Activated CD4-positive, alpha-beta T cell treated with anti-CD3 and anti-CD28 coated beads, Interleukin-2, amount 50 U/mL, for 24 hours (primary cell): ENCODE measurements at places on chromosomes 6 and 20.

DNA sequence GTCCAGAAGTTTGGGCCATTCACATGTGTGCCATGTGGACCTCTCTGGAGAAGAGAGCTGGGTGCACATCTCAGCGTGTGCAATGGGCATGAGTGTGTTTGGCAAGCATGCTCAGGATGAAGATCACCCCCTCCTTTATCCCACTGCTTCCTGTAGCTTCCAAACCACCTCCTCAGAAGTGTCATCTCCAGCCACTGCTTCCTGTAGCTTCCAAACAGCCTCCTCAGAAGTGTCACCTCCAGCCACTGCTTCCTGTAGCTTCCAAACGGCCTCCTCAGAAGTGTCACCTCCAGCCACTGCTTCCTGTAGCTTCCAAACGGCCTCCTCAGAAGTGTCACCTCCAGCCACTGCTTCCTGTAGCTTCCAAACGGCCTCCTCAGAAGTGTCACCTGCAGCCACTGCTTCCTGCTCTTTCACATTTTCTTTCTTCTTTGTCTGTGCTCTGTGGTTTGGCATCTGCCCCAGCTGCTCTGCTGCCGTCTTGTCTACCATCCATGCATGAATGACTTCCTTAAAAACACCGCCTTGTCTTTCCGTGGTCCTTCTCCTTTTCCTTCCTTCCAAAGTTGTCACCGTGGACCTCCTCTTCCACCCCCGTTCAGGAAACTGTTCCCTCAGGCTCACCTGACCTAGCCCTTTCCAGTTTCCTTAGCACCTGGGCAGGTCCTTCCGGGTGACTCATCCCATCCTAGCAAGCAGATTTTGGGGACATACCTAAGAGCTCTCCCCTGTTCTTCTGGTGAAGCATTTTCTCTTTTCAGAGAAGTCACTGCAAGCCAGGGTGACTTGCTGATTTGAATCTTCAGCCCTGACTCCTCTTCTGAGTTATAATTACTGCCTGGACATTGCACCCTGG is 43.5 kb upstream of the TIAM2 start:
- no peak for DNase-seq

DNA sequence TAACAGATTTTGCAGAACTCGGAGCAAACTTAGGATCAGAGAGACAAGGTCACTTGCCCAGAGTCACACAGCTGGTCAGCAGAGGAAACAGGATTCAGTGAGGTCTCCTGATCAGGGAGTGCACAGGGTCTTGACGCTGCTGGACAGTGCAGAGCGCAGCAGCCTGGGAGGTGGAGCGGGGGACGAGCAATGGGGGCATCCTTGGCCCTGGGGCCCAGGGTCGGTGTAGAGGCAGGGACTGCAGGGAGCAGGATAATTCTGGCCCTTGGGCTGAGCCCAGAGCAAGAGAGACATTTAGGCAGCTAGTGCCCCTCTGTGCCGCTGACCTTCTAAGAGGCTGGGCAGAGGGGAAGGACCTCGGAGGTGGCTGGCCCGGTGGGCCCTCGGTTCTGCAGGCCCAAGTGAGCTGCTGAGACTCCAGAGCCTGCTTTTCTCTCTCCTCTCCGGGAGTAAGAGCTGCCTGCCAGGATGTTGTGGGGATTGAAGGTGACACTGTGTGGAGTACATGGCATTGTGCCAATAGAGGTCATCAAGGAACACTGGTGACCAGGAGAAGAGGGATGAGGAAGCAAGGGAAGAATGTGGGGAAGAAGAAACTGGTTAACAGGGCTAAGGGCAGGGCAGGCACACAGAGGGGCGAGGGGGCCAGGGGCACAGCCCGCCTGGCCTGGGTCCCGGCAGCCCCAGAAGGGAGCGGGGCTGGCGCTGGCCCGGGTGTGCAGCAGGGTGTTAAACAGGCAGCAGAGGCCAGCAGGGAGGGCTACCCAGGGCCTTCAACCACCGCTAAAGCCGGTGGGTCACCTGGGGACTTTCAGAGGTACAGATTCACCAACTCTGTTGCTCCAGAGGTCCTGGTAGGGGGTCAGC is 122.0 kb downstream of the AGPAT4 start:
- DNase-seq, result no peak

- no peak for DNase-seq
Observed at GRCh38 chr6:75631859-75632635, 30.4 kb downstream of the SENP6 start.

DNA sequence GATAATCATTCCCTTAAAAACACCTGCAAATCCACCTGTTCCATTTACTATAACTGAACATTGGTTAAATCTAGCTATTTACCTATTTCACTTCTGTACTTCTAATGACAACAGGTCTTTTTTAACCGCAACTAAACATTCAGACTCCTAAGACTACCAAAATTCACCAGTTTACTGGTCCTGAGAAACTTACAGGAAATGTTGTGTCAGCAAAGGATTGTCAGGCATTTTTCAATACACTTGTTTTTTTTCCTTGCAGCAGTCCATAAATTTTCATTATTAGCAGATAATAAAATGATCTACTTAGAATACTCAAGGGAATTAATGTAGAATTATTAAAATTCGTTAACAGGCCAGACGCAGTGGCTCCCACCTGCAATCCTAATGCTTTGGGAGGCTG is 5.3 kb downstream of the ZUP1 start:
- DNase-seq, result no peak

- no peak for DNase-seq
Observed at GRCh38 chr20:37408302-37409193, 62.6 kb downstream of the SRC start.

DNA sequence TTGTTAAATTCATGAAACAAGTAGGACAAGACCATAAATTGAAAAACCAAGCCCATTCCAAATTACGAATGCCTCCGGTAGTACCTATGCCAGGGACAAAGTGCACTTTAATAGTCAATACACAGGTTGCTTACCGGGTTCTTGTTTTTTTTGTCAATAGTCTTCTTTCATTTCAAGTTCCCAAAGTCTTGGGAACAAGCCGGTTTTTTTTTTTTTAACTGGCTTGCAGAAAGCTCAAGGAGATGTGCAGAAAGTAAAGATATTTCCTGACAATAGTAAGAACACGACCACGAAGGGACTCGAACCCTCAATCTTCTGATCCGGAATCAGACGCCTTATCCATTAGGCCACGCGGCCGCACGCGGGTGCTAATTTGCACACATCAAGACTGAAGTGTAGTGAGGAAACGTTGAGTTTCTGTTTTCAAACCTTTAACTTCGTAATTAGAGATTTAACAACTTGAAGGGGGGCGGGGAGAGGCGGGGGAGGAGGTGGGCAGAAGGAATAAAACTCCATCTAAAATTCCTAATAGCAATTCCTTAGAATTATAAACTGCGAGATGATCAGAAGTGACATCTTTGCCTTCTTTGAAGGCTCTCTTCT is 181.0 kb downstream of the TRIM27 start:
- DNase-seq, result peak; percentile 40

- no peak for DNase-seq
Observed at GRCh38 chr6:170022827-170023619, 267.9 kb downstream of the DLL1 start.

DNA sequence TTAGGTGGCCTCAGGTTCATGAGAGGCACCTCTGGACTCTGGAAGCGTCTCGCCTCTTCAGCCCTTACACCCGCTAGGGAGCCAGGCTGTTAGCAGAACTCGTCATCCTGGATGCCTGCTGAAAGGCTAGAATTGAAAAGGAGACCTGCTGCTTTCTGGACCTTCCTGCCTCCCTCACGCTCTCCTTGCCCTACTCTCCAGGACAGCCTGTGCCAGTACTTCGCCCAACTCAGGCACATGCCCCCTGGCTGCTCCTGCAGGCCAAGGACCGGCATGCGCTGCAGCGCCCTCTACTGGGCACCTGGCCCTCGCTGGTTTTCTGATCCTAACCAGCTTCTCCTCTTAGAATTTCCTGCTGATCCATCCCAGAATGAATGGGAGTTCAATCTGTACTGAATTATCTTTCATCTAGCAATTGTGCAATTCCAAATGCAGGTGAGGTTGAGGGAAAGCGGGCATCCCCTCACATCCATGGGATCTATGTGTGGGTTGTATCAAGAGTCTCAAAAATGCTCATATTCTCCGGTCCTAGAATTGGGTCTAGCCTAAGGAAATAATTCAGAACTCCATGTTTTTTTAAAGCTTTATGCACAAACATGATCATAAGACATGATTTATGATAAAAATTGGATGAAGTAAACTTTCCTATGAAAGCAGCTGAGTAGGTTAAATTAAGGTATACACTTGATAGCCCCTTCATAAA is 78.0 kb downstream of the PTPN1 start:
- peak; percentile 62 for DNase-seq

- DNase-seq, result no peak
Observed at GRCh38 chr20:62603021-62603906, 39.0 kb upstream of the SLCO4A1 start.

DNA sequence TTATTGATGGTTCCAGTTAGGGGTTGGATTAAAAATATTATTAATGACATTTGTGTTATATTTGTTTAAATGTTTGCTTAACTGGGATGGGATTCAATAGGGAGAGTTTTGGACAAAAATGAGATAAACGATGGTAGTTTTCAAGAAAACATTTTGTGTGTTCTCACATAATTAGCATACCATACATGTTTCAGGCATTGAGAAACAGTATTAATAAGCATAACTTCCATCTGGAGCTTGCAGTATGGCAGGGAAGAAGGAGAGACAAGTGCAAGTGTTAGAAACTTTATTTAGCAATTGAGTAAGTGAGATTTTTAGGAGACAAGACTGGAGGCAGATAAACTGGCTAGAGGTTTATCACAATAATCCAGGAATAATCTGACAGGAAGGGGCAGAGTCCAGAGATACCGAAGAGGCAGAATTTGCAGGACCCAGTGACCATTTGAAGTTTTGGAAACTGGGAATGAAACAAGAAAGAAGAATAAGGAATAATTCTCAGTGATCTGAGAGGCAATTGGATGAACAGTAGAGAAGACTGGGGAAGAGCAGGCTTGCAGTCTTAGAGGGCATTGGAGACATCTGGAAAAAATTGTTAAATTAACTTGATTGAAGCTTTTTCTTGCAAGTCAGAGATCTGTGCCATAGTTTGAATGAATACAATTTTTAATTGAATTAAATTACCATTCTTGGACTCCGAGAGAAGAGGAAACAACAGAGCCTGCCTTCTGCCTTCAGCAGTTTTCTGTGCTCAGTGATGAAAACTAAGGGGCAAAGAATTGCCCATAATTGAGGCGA is 73.0 kb upstream of the PTCHD4 start:
- no peak for DNase-seq

DNA sequence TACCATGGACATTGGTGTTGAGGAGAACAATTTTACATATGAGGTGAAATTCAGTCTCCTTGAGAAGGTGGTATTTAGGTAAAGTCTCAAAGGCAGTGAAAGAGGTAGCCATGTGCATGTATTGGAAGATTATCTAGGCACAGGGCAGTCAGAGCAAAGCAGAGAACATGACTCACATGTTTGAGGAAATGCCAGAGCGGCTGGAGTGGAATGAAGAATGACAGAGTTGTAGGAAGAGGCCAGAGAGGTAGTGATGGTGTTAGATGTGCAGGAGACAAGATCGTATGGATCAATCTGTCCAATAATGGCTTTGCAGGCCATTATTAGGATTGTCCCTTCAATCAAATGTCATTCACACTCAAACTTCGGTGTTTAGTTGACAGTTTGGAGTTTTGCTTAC is 449.4 kb upstream of the PTCHD4 start:
- no peak for DNase-seq

DNA sequence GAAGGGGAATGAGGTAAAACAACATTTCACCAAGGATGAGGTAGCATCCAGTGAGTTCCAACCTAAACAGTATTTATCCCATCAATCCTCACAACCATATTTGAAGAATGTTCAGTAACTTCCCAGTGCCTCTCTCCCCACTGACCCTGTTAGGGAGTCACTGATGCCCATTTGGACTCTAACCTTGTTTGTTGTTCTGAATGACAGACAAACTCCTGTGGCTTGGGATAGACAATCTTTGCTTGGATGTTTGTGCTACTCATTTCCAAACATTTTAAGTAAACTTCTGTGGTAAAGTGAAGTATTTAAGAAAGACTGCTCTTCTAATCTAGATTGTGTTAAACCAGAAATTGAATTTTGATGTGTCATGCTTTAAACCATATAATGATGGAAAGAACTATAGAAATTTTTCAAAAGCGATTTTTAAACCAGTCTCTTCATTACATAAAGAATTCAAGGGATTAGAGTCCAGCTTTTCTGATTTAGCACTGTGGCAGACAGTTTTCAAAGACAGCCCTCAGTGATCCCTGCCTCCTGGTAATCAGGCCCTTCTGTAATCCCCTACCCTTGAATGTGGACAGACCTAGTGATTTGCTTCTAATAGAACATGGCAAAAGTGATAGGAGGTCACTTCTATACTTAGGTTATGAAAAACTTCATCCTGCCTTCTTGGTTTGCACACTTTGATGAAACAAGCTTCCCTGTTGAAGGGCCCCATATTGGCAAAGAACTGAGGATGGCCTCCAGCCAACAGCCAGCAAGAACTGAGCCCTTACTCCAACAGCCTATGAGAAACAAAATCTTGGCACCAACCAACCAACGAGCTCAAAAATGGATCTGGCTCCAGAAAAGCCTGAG is 191.6 kb downstream of the DST start:
- no peak for DNase-seq

DNA sequence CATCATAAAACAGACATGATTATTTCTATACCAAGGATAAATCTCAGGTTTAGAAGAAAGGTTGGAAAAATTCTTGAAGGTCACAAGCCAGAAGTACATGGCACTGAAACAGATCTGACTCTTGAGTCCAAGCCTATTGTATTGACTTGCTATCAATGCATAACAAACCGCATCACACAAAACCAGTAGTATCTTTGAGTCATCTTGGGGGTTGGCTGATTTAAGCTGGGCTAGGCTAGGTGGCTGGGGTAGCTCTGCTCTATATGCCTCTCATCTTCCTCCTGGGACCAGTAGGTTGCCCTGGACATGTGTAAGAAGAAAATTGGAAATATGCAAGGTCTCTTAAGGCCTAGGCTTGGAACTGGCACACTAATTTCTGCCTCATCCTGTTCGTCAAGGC is 37.0 kb upstream of the RAB23 start:
- no peak for DNase-seq

GRCh38 chr6:42984924-42985475 is 630 bp downstream of the PPP2R5D start:
- no peak for DNase-seq

- no peak for DNase-seq
Observed at GRCh38 chr6:108518714-108519576, 41.8 kb upstream of the FOXO3 start.

- DNase-seq, result no peak
Observed at GRCh38 chr6:74268815-74269599, 573.0 kb downstream of the CD109 start.

GRCh38 chr6:10894958-10895357 is 8.1 kb downstream of the SYCP2L start:
- no peak for DNase-seq

GRCh38 chr6:139402876-139403386 is 28.5 kb upstream of the CITED2 start:
- DNase-seq, result no peak

GRCh38 chr6:29965873-29966601 is 23.7 kb downstream of the HLA-A start:
- DNase-seq, result no peak

GRCh38 chr6:148611213-148611612 is 135.6 kb upstream of the UST start:
- no peak for DNase-seq

GRCh38 chr6:167953551-167953950 is 43.9 kb upstream of the KIF25 start:
- DNase-seq, result no peak

GRCh38 chr6:158517581-158517980 is 42.3 kb upstream of the TMEM181 start:
- DNase-seq, result no peak
